ENCODE measurements at places on chromosomes 1 and 21. TPM values are rescaled to one million over a fixed set of nuclear protein-coding genes. Genes with fewer than 3 reads are reported as not detected.

DNA sequence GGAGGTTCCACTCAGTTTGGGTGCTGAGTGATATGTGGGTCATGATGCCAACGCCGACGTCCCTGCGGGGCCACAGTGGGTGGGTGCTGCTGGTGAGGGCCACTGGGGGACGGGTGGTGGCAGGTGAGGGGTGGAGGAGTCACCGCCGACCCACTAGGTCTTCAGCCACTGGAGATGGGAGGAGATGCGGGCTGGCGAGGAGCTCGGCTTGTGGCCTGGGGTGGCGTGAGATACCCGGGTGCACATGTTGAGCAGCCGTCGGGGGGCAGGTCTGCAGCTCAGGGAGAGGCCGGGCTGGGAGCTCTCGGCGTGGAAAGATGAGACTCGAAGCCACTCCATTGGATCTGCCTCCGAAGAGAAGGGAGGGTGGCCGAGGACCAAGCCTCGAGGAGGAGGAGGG lies 40.5 kb downstream of the FAAP20 start:
- no peaks in the 10 kb centered on the region for H3K27me3 ChIP-seq
- peaks cover 6% of the 10 kb centered on the region for H3K36me3 ChIP-seq
- H3K27ac ChIP-seq, result no peak overlapping the region
- no peak for DNase-seq

DNA sequence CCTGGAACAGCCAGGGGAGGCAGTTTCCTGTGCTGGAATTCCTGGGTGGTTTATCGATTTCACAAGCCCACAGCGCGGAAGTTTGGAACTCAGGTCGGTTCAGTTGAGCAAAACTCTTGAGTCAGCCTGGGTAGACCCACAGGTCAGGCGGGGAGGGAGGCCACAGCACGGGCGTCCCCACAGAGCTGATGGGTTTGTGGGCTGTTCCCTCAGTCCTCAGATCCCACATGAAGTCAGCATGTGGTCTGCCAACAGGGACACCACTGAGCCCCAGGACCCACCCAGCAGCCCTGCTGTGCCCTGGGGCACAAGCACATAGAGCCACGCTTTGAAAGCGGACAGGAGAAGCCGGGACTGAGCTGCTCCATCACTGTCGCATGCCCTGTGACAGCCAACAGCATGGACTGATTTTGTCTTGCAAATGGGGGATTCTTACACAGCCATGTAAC lies 17.4 kb downstream of the BMP8A start:
- no peak for DNase-seq
- peaks cover 10% of the 10 kb centered on the region for H3K27me3 ChIP-seq
- H3K4me3 ChIP-seq, result no peak overlapping the region
- peaks cover 19% of the 10 kb centered on the region for H3K4me1 ChIP-seq
- no peak overlapping the region for H3K27ac ChIP-seq

DNA sequence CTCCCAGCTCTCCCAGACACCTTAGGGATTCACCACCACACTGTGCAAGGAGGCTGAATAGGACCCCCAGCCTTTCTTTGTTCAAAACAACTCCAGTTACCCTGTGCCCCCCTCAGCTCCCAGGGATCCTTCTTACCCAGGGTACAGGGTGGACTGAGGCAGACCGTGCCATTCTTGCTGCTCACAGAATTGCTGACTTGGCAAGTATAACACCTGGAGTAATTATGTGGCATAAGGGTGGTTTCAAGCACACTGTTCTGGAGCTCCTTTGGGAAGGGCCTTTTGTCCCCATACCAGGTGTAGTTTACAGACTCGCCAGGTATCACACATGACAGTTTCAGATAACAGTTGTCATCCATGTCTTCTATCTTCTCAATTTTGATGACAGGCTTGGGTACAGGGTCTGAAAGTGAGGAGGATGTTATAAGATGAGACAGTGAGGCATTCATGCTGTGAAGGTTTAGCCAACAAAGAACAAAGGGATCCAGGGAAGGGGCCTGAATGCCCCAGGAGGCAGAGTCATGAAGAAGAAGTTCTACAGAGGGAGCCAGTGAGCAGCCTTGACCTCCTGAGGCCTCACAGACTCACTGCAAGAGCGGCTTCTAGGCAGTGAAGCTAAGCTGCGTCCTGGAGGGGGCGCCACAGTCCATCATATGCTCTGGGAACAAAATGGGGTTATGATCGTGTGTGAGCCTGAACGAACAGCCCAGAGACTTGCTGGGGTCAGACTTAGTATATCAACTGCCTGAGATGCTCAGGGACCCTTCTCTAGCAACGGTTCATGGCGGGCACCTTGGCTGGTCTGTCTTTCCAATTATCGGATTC lies 30.3 kb downstream of the CD48 start:
- H3K27ac ChIP-seq, result peak overlapping the region; percentile 91
- H3K4me1 ChIP-seq, result peaks cover 71% of the 10 kb centered on the region
- H3K4me3 ChIP-seq, result no peak overlapping the region
- no peaks in the 10 kb centered on the region for H3K27me3 ChIP-seq

DNA sequence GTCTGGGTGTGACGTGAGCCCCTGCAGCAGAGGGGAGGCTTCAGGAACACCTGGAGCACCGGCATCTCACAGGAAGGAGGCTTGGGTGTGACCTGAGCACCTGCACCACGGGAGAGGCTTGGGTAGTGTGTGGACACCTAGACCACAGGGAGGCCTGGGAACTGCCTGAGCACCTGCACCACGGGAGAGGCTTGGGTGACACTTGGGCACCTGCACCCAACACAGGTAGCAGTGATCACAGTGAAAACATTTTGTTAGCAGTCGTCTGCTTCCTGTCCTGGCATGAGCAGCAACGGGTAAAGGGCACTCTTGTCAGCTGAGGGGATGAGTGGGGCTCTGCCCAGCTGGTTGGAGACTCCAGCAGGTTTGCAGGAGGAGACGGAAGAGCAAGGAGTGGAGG lies 22.4 kb downstream of the LRRC3 start:
- H3K36me3 ChIP-seq, result no peaks in the 10 kb centered on the region
- H3K4me3 ChIP-seq, result no peak overlapping the region
- no peak overlapping the region for H3K27ac ChIP-seq
- H3K4me1 ChIP-seq, result peaks cover 6% of the 10 kb centered on the region
- H3K27me3 ChIP-seq, result no peaks in the 10 kb centered on the region

CD55 gene
- 92.0 TPM for total RNA-seq

MCOLN2 gene
- 15.4 TPM for total RNA-seq

- no peaks in the 10 kb centered on the region for H3K4me1 ChIP-seq
Observed at GRCh38 chr1:85884372-85885035, 176.3 kb upstream of the ZNHIT6 start.

DNA sequence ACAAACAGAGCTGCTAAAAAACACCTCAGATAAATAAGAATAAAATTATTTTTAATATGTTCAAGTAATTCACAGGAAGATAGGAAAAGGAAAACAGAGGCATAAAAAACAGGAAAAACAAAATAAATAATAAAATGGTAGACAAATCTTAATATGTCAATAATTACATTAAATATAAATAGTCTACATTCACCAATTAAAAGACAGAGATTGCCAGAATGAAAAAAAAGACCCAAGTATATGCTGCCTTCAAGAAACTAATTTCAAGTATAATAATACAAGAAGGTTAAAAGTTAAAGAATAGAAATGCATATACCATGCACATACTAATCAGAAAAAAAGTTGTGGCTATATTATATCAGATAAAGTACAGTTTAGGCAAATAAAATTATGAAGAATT lies 1.9 kb downstream of the CYP2J2 start:
- H3K4me1 ChIP-seq, result peaks cover 28% of the 10 kb centered on the region
- H3K36me3 ChIP-seq, result peaks cover 13% of the 10 kb centered on the region
- no peak overlapping the region for H3K27ac ChIP-seq
- no peak for DNase-seq
- H3K27me3 ChIP-seq, result peaks cover 24% of the 10 kb centered on the region
- H3K4me3 ChIP-seq, result no peak overlapping the region

CCDC17 gene
- 3.3 TPM for total RNA-seq

GRCh38 chr21:38221594-38221993 lies 35.2 kb upstream of the KCNJ15 start:
- H3K4me3 ChIP-seq, result no peak overlapping the region
- peaks cover 4% of the 10 kb centered on the region for H3K36me3 ChIP-seq
- H3K4me1 ChIP-seq, result peaks cover 5% of the 10 kb centered on the region
- H3K27me3 ChIP-seq, result no peaks in the 10 kb centered on the region
- DNase-seq, result no peak

DNA sequence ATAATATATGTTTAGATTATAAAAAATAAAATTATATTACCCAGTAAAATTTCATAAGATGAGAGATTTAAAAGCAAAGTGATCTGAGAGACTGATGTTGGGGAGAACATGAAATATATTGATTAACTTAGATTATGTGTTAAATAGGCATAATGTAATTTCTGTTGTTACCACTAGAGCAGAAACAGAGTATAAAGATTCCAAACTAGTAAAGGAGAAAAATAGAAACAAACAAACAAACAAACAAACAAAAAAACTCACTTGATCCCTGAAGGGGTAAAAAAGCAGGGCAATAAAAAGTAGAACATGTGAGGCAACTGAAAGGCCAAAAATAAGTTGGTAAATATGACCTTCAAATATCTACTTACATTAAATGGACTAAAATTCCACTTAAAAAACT lies 640.4 kb upstream of the RGS18 start:
- no peak for DNase-seq
- H3K27me3 ChIP-seq, result no peaks in the 10 kb centered on the region
- no peak overlapping the region for H3K27ac ChIP-seq
- H3K4me3 ChIP-seq, result no peak overlapping the region
- no peaks in the 10 kb centered on the region for H3K36me3 ChIP-seq

SLC30A7 gene
- 33.9 TPM for total RNA-seq

DNA sequence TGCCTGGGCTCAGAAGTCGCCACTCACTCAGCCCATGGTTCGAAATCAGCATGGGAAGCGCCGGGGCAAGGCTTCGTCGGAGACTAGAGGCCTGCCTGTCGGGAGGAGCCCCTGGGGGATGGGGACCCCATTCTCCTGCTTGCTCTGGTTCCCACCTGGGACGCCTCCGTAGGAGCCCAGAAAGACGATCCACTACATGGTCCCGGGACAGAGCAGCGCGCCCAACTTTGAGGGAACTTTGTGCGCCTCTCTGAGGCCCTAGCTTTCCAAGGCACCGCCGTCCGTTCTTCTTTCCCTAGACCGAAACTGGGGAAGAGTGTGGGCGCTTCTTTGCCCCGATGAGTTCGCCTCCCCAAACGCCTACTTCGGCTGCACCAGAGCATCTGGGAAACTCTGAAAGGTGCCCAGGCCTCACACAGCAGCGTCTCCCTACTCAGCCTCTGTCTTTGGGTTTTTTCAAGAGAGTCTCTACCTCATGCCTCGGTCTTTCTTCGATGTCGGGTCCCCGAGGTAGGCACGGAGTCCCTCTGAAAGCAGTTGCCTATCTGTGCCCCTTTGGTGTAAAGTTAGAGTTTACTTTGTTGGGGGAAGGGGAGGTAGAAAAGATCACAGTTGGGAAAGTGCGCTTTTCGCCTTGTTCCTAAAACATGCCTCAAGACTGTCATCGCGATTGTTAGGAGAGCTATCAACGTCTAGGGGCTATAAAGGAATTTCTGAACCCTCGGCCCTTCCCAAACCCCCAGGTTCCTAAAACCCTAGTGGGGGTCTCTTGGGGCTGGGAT lies 14.0 kb downstream of the NR5A2 start:
- no peak overlapping the region for H3K27ac ChIP-seq
- H3K27me3 ChIP-seq, result peaks cover 79% of the 10 kb centered on the region
- peaks cover 2% of the 10 kb centered on the region for H3K36me3 ChIP-seq
- peaks cover 20% of the 10 kb centered on the region for H3K4me1 ChIP-seq

OTUD7B gene
- total RNA-seq, result 9.9 TPM

GRCh38 chr1:112506731-112507130 lies 2.0 kb upstream of the WNT2B start:
- H3K27ac ChIP-seq, result no peak overlapping the region
- peaks cover 9% of the 10 kb centered on the region for H3K4me1 ChIP-seq
- no peak overlapping the region for H3K4me3 ChIP-seq
- peaks cover 65% of the 10 kb centered on the region for H3K27me3 ChIP-seq
- DNase-seq, result no peak
- H3K36me3 ChIP-seq, result no peaks in the 10 kb centered on the region

DIO1 gene
- not detected for total RNA-seq

S100A14 gene
- total RNA-seq, result not detected

DNA sequence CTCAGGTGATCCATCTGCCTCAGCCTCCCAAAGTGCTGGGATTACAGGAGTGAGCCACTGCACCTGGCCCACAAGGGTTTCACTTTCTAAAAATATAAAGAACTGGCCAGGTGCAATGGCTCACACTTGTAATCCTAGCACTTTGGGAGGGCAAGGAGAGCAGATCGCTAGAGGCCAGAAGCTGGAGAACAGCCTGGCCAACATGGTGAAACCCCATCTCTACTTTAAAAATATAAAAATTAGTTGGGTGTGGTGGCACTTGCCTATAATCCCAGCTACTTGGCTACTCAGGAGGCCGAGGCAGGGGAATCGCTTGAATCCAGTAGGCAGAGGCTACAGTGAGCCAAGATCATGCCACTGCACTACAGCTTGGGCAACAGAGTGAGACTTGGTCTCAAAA lies 25.7 kb downstream of the MRPL39 start:
- no peak overlapping the region for H3K27ac ChIP-seq
- peaks cover 59% of the 10 kb centered on the region for H3K36me3 ChIP-seq
- DNase-seq, result no peak
- H3K4me1 ChIP-seq, result peaks cover 52% of the 10 kb centered on the region

DNA sequence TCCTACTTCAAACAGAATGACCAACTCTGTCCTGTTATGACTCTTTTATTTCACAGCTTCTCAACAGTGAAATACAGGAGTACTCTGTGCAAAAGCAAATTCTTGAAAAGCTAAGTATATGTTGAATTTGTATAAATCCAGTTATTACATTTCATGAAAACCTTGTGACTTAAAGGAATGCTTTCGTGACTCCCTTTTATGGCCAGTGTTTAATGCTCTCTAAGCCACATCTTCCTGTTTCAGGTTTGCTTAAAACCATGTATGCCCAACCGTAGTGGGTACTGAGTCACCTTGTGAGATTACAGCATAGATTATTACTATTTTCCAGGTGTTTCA lies 40.2 kb upstream of the KIF1B start:
- H3K27me3 ChIP-seq, result no peaks in the 10 kb centered on the region
- peak; percentile 48 for DNase-seq
- H3K27ac ChIP-seq, result peak overlapping the region; percentile 94
- peak overlapping the region; percentile 59 for H3K4me3 ChIP-seq

- H3K27ac ChIP-seq, result no peak overlapping the region
- H3K36me3 ChIP-seq, result no peaks in the 10 kb centered on the region
- H3K27me3 ChIP-seq, result no peaks in the 10 kb centered on the region
- H3K4me1 ChIP-seq, result no peaks in the 10 kb centered on the region
Observed at GRCh38 chr1:34009340-34009985, 145.6 kb downstream of the HMGB4 start.

RNPC3 gene
- 28.3 TPM for total RNA-seq

DNA sequence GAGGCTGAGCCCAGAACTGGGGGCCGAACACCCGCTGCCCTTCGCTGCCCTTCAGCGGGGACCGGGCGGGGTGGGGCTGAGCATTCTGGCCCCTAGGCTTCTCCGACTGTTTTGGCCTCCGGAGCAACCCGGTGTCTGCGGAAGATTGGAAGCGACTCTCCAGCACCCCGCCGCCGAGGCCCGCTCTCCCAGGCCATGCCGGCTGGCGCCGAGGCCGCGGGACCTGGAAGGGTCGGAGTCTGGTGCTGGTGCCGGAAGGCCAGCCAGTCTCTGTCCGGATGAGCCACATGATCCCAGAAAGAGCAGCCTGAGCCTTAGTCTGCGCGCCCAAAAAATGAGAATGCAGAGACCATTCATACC lies 272.0 kb downstream of the FOXD2 start:
- DNase-seq, result no peak
- peaks cover 69% of the 10 kb centered on the region for H3K27me3 ChIP-seq
- no peak overlapping the region for H3K4me3 ChIP-seq
- peaks cover 3% of the 10 kb centered on the region for H3K4me1 ChIP-seq
- H3K36me3 ChIP-seq, result no peaks in the 10 kb centered on the region

- H3K4me3 ChIP-seq, result no peak overlapping the region
- DNase-seq, result no peak
- H3K27me3 ChIP-seq, result no peaks in the 10 kb centered on the region
- no peak overlapping the region for H3K27ac ChIP-seq
- H3K4me1 ChIP-seq, result no peaks in the 10 kb centered on the region
Observed at GRCh38 chr1:14616632-14617396, 18.3 kb downstream of the KAZN start.
